ENCODE measurements at places on chromosomes 13 and 19. TPM values are rescaled to one million over a fixed set of nuclear protein-coding genes. Genes with fewer than 3 reads are reported as not detected.

GRCh38 chr19:8611391-8611876, 919 bp upstream of the ADAMTS10 start:
- H3K27ac ChIP-seq, result no peak overlapping the region
- H3K4me1 ChIP-seq, result peaks cover 49% of the 10 kb centered on the region
- peak overlapping the region; percentile 56 for H3K4me3 ChIP-seq
- H3K27me3 ChIP-seq, result peaks cover 11% of the 10 kb centered on the region
- H3K36me3 ChIP-seq, result peaks cover 6% of the 10 kb centered on the region

DNA sequence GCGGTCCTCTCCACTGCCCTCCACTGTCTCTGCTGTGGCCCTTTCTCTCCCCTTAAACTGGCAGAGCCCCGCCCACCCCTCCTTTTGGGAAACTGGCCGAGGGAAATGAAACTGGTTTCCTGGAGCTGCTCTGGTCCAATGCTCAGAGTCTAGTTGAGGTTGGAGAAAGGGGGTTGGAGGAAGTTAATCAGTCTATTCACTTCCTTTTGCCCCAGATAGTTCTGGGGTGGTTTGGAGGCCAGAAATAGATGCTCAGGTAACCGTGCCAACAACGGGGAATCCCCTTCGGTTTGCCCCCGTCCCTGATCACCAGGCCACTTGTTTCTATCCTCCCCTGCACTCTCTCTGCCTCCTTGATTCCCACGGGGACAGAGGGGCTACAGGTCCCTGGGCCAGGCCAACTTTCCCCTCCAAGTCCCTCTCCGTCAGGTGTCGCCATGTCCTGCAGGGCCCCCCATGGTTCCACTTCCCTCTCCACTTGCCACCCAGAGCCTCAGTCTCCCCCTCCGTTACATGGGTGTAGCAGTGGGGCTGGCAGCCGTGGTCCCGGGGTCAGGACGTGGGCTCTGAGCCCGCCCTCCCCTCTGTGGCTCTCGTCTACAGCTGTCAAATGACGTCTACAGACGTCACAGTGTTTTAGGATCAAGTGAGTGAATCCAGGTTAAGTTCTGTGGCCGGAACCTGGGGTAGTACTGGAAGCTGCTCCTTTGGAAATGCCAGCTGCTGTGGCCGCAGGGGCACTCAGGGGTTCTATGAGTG, at the start of gene IL4I1:
TSS of gene IL4I1 (minus strand) at position 25 of the 759 bp plus-strand sequence. CDS start 727 bp downstream, outside the sequence.
- H3K27me3 ChIP-seq, result no peaks in the 10 kb centered on the region
- peaks cover 9% of the 10 kb centered on the region for H3K36me3 ChIP-seq
- peak; percentile 71 for DNase-seq
- peaks cover 79% of the 10 kb centered on the region for H3K4me1 ChIP-seq
- peak within 1 kb of the TSS; percentile 81 for H3K4me3 ChIP-seq

DNA sequence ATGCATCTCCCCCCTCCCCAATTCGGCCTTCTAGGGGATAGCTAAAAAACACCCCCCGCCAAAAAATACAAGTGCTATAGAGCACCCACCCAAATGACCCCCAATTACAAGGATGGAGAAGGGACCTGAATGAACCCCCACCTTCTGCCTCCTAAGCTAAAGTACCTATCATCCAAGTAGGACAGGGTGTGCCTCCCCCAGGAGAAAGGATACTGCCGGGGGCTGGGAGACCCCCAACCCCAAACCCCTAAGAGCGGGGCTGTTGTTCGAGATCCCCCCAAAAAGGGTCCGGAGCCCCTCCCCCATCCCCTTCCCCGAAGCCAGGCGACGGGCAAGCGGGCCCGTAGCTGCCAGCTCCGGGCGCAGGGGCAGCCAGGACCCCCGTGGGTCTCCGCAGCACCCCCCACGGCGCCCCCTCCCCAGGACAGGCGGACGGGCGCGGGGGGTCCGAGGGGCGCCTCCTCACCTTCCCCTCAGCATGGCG, 1.9 kb downstream of the ZC3H4 start:
- no peaks in the 10 kb centered on the region for H3K27me3 ChIP-seq
- H3K27ac ChIP-seq, result peak overlapping the region; percentile 98
- H3K4me1 ChIP-seq, result peaks cover 52% of the 10 kb centered on the region
- DNase-seq, result no peak
- peaks cover 22% of the 10 kb centered on the region for H3K36me3 ChIP-seq
- H3K4me3 ChIP-seq, result peak overlapping the region; percentile 100

GRCh38 chr19:37987356-37988332, 80.6 kb downstream of the SIPA1L3 start:
- peaks cover 17% of the 10 kb centered on the region for H3K4me1 ChIP-seq
- DNase-seq, result no peak
- H3K27ac ChIP-seq, result no peak overlapping the region

DNA sequence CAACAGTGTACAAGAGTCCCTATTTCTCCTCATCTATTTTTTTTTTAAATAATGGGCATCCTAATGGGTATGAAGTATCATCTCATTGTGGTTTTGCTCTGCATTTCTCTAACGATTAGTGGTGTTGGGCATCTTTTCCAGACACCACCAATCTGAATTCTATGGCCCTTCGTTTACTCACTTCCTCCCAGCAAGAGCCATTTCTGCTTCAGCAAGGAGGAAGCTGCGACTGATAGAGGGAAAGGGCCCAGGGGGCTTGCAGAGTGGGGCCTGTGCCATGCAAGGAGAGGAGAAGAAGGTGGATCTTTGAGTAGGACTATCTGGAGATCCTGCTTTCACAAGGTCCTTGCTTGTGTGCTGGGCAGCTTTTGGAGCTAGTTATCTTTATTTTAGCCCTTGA, 58.0 kb downstream of the USPL1 start:
- peaks cover 20% of the 10 kb centered on the region for H3K27me3 ChIP-seq
- no peak overlapping the region for H3K27ac ChIP-seq
- peaks cover 17% of the 10 kb centered on the region for H3K4me1 ChIP-seq
- no peak overlapping the region for H3K4me3 ChIP-seq
- no peak for DNase-seq

- no peak overlapping the region for H3K27ac ChIP-seq
- H3K4me3 ChIP-seq, result no peak overlapping the region
- H3K27me3 ChIP-seq, result no peaks in the 10 kb centered on the region
- no peaks in the 10 kb centered on the region for H3K4me1 ChIP-seq
Measured at GRCh38 chr13:51729866-51730553, 74.0 kb downstream of the DHRS12 start.

GRCh38 chr19:33678796-33679585, 57.2 kb downstream of the CHST8 start:
- no peak for DNase-seq
- no peaks in the 10 kb centered on the region for H3K4me1 ChIP-seq
- H3K27me3 ChIP-seq, result no peaks in the 10 kb centered on the region

- H3K27ac ChIP-seq, result no peak overlapping the region
- no peak overlapping the region for H3K4me3 ChIP-seq
- DNase-seq, result no peak
- H3K4me1 ChIP-seq, result no peaks in the 10 kb centered on the region
- H3K36me3 ChIP-seq, result no peaks in the 10 kb centered on the region
Measured at GRCh38 chr13:98083936-98084335, 59.0 kb upstream of the FARP1 start.

DNA sequence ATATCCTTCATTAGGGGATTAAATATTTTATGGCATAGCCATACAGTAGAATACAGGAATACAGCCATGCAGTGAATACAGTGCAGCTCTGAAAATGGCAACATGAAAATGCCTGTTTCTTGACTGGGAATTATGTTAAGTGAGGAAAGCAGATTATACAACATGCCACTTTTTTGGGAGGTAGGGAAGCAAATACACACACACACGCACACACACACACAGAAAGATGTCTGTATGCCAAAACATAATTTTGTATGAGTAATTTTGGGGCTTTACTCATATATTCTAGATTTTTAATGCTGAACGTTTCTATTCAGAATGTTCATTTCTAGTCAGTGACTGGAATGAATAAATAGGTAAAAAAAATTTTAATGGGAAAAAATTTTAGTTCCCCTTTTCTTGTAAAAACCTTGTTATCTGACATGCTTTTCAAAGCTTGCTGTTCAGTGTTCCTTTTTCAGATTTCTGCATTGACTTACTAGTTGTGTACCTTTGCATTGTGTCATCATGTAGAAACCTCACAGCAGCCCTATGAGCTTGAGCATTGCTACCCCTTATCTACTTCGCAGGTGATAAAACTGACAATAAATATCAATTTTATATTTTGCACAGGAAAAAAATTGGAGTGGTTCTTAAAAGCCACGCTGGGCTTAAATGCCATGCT, 7.8 kb downstream of the GPR183 start:
- H3K4me3 ChIP-seq, result peak overlapping the region; percentile 66
- H3K36me3 ChIP-seq, result peaks cover 40% of the 10 kb centered on the region
- peak overlapping the region; percentile 79 for H3K27ac ChIP-seq
- H3K4me1 ChIP-seq, result peaks cover 88% of the 10 kb centered on the region

DNA sequence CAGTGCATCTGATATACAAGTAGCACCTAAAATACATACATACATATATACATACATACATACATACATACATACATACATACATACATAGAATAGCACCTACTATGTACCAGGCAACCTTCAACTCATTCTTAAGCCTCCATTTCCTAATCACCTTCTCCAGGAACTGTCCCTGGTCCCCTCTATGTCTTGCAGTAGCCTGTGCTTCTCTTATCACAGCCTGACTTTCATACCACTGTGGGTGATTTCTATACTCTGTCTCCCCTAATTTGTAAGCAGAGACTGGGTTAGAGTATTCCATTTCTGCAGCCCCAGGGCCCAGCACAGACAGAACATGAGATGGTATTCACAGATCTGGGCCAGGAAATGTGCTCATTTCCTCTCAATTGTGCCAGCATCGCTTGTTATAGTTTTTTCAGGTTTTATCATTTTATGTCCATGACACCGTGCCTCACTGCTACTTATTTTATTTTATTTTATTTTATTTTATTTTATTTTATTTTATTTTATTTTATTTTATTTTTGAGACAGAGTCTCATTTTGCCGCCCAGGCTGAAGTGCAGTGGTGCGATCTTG, 14.2 kb upstream of the COLGALT1 start:
- H3K36me3 ChIP-seq, result no peaks in the 10 kb centered on the region
- no peak overlapping the region for H3K4me3 ChIP-seq
- no peak for DNase-seq
- H3K4me1 ChIP-seq, result peaks cover 17% of the 10 kb centered on the region
- peaks cover 15% of the 10 kb centered on the region for H3K27me3 ChIP-seq

- peak overlapping the region; percentile 93 for H3K4me3 ChIP-seq
- no peak overlapping the region for H3K27ac ChIP-seq
- no peaks in the 10 kb centered on the region for H3K4me1 ChIP-seq
- H3K27me3 ChIP-seq, result no peaks in the 10 kb centered on the region
- H3K36me3 ChIP-seq, result no peaks in the 10 kb centered on the region
- no peak for DNase-seq
Measured at GRCh38 chr19:48859711-48860572, 8.5 kb downstream of the PLEKHA4 start.

DNA sequence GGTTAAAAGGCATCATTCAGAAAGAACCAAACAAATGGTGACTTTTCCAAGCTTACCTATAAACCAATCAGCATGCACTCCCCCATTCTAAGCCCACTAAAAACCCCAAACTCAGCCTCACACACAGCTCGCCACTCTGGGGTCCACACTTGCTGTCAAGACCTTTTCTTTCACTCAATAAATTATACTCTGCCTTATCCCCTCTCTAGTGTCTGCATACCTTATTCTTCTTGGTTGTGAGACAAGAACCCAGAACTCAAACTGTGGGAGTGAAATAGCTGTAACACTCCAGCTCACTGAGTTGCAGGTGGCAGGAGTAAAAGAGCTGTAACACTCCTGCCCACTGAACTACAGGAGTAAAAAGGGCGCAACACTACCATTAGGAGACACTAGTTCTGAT, 559.0 kb downstream of the TBC1D4 start:
- H3K27me3 ChIP-seq, result no peaks in the 10 kb centered on the region
- H3K4me3 ChIP-seq, result no peak overlapping the region
- no peaks in the 10 kb centered on the region for H3K4me1 ChIP-seq
- H3K27ac ChIP-seq, result no peak overlapping the region

DNA sequence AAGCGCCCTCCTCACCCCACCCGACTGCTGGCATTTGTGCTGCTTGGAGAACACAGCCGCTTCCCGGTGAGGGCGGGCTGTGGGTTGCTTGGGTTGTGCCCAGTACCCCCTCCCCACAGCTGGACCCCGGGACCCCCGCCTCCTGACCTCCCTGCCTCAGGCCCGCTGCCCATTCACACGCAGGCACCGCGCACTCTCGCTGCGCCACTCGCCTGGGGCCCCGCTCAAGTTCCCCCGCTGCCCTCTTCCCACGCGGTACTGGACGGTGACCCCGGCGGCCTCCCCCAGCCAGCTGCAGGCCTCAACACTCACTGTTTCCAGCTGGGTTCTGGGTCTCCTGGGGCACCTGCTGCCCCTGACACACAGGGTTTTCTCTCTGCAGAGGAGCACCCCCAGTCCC, 16.4 kb downstream of the PLEKHJ1 start:
- no peak overlapping the region for H3K4me3 ChIP-seq
- no peak overlapping the region for H3K27ac ChIP-seq
- H3K36me3 ChIP-seq, result peaks cover 3% of the 10 kb centered on the region
- no peaks in the 10 kb centered on the region for H3K27me3 ChIP-seq

DNA sequence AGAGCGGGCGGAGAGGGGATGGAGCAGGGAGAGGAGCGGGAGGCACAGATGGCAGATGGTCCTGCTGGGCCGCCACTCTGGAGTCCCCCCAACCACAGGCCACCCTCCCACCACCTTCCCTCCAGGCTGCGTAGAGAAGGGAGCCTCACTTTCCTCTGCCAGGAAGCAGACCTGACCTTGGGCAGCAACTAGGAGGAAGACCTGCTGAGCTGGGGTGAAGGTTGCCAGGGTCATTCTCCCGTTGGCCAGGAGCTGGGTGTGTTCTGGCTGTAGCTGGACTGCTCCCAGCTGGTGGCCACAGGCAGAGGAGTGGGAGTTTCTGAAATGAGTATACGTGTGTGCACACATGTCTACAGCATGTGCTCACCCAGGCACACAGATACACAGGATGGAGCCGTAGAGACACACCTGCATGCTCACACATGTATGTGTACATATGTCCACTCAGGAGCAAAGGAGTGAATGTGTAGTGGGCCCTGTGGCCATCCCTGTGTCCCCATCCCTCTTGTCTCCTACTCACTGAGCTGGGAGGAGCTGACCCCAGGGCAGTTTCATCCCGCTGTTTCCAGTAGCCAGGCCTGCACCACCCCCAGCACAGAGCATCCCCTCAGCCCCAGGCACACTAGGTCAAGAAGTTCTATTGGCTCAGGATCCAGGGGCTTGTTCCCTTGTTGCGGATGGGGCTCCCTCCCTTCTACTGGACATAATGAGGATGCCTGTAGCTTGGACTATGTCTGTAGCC, 53.0 kb downstream of the CHST8 start:
- H3K4me3 ChIP-seq, result no peak overlapping the region
- H3K4me1 ChIP-seq, result no peaks in the 10 kb centered on the region
- no peak for DNase-seq
- H3K27me3 ChIP-seq, result peaks cover 7% of the 10 kb centered on the region
- H3K27ac ChIP-seq, result no peak overlapping the region
- H3K36me3 ChIP-seq, result no peaks in the 10 kb centered on the region

- DNase-seq, result no peak
- H3K4me3 ChIP-seq, result no peak overlapping the region
- H3K27me3 ChIP-seq, result peaks cover 11% of the 10 kb centered on the region
- H3K36me3 ChIP-seq, result peaks cover 6% of the 10 kb centered on the region
- no peaks in the 10 kb centered on the region for H3K4me1 ChIP-seq
Measured at GRCh38 chr13:97797553-97797952, 155.9 kb upstream of the IPO5 start.

The ZNF846 gene
- total RNA-seq, result 10.5 TPM

The SLC6A16 gene
- 3.0 TPM for total RNA-seq

The SIAH3 gene
- 0.38 TPM for total RNA-seq

The SPTBN4 gene
- total RNA-seq, result 4.8 TPM

The MBD3L2 gene
- not detected for total RNA-seq

The UNC13A gene
- 0.32 TPM for total RNA-seq

The MTUS2 gene
- not detected for total RNA-seq

The VMAC gene
- total RNA-seq, result 8.7 TPM
